ENCODE measurements at places on chromosomes 3 and 15.

DNA sequence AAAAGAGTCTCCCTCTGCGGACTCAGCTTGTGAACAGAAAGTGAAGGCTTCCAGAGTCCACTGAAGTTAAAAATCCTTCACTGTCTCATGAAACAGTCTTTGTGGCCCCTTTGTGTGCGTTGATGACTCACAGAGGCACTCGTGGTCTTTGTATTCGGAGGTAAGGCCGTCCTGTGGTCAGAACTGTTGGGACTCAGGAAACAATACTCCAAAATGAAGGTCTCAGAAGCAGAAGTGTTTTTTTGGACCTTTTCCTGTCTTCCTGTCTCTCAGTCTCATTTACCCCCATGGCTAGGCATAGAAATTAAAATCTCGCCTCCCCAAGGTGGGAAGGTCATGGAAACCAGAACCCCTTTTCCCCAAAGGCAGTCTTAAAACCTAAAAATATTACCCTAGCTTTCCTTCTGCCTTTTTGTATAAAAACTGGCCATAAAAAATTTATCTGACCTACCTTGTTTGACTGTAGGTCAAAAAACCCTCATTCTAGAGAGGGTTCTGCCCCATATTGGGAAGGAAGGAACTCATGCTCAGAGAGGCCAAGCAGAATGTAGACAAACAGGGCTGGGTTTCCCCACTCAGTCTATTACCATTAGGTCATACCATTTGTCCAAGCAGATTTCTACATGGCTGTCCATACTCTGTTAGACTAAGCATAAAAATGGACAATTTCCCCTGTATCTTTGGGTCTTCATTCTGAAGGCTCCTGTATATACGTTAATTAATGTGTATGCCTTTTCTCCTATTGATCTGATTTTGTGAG is 19.1 kb upstream of the EPB42 start:
- DNase-seq, result no peak

GRCh38 chr15:49946681-49947080 is 172.4 kb downstream of the ATP8B4 start:
- DNase-seq, result no peak

GRCh38 chr3:40679290-40679689 is 154.5 kb downstream of the ZNF621 start:
- no peak for DNase-seq

DNA sequence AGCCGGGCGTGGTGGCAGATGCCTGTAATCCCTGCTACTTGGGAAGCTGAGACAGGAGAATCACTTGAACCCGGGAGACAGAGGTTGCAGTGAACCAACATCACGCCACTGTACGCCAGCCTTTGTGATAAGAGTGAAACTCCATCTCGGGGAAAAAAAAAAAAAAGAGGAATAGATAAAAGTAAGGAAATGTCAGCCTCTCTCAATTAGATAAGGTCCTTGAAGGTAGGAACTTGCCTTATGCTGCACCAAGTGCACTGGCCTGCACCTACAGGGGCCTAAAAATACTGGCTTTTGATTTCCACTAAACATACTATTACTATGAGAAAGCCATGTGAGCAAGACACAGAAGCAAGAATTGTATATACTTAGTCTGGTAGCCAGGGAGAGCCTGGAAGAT is 7.1 kb downstream of the RAF1 start:
- no peak for DNase-seq
